CD4-positive, alpha-beta memory T cell (primary cell): ENCODE measurements at places on chromosomes 4 and X. TPM values are rescaled to one million over a fixed set of nuclear protein-coding genes. Genes with fewer than 3 reads are reported as not detected.

The PABPC1L2B gene
- not detected for total RNA-seq

- no peaks in the 10 kb centered on the region for H3K36me3 ChIP-seq
- no peak for DNase-seq
- no peak overlapping the region for H3K4me3 ChIP-seq
- H3K27ac ChIP-seq: no peak overlapping the region
- H3K27me3 ChIP-seq: no peaks in the 10 kb centered on the region
These were observed 8.9 kb downstream of the CHIC2 start for GRCh38 chr4:54055494-54055893.

The APBB2 gene
- 0.50 TPM for total RNA-seq

DNA sequence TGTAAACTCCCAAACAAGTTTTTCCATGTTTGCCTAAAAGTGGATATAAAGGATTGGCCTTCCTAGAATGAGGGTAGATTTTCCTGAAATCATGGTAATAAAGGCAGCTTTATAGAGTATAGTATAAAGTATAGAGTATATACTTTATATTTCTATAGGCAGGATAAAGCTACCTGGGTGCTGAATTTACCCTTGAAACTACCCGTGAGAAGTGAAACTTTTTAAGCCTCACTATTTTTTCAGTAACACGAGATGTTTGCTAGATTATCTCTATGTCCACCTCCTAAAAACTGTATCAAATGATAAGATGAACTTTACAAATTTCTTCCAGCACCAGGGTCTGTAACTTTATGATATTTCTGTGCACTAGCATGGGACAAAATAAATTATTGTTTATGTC, 340.0 kb upstream of the GALNTL6 start:
- no peak overlapping the region for H3K27ac ChIP-seq
- H3K36me3 ChIP-seq: no peaks in the 10 kb centered on the region
- no peaks in the 10 kb centered on the region for H3K27me3 ChIP-seq
- H3K4me1 ChIP-seq: no peaks in the 10 kb centered on the region
